Karpas-422 (cell line): ENCODE measurements at places on chromosomes 16 and 17. TPM values are rescaled to one million over a fixed set of nuclear protein-coding genes. Genes with fewer than 3 reads are reported as not detected.

GRCh38 chr17:81925860-81926450, 1.6 kb downstream of the MAFG start:
- no peak for DNase-seq

DNA sequence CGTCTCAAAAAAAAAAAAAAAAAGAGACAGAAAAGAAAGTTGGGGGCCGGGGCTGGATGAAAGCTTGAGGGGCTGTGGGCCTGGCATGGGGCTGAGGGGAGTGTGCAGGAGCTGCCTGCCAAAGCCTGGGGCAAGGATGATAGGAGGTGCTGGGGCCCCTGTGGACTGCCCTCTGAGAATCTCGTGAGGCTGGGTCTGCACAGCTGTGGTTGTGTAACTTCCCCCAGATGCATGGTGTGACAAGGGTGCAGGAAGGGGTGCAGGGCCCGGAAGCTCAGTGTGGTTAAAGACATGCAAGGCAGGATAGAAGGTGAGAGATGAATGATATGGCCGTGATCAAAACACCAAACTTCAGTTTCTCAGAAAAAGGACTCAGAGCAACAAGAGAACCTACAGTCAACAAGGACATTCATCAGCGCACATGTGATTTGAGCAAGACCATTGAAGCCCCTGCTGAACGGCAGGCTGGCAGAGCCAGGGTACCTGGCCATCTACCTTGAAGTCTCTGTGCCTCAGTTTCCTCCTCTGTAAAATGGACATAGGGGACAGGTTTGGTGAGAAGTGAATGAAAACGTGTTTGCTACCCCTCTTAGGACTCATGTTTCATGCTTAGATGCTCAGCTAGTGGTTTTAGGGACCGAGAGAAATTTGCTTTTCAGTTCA, 9.6 kb downstream of the IL32 start:
- DNase-seq = peak; percentile 66

- DNase-seq = no peak
Measured at GRCh38 chr16:66601471-66601870, 3.0 kb upstream of the CMTM3 start.

- peak; percentile 14 for DNase-seq
Measured at GRCh38 chr17:610276-610675, 104.4 kb downstream of the VPS53 start.

DNA sequence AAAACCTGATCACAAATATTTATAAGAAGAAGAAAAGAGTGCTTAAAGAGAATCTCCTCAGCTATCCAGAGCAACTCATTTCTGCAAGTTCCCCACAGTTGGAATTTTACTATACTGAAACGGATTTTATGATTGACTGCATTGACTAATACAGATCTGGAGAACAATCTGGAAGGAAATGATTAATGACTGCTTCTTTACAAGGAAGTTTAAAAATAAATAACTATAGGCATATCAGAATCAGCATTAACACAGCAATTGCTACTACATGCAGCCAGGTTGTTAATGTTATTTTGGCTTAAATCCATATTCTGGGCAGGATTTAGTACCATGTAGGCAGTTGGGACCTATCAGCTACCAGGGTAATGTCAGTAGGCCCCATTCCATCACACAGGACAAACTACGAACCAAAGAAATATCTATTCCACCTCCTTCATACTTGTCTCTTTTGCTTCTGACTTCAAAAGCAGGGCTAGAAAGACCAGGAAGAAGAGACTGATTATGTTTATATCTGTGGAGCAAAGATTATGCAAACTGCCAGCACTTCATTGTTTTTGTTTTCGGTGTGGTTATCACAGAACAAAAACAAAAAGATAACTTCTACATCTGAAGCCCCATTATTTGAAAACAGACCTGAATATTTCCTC, 3.9 kb downstream of the SKAP1 start:
- DNase-seq = no peak

DNA sequence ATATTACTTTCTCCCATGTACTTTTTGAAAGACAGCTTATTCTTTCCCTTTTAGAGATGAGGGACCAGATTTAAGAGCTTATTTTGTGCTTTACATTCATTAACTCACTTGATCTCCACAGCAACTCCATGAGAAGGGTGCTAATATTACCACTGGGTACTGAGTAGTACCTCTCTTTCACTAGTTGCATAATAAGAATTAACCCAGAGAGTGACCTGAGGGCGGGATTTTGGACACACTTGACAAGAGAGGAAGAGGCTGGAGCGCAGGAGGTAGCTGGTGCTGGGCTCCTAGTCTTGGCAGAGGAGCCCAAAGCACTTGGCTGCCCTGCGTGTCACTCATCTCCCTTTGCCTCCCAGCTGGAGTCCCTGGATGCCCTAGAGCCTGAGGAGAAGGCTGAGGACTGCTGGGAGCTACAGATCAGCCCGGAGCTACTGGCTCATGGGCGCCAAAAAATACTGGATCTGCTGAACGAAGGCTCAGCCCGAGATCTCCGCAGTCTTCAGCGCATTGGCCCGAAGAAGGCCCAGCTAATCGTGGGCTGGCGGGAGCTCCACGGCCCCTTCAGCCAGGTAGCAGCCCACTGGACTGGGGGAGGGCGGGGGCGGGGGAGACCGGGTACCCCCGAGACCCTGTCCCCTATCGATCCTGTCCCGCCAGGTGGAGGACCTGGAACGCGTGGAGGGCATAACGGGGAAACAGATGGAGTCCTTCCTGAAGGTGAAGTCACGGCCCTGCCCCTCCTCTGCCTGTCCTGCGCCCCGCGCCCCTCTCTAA, 1.7 kb upstream of the MAZ start:
- DNase-seq = peak; percentile 62

DNA sequence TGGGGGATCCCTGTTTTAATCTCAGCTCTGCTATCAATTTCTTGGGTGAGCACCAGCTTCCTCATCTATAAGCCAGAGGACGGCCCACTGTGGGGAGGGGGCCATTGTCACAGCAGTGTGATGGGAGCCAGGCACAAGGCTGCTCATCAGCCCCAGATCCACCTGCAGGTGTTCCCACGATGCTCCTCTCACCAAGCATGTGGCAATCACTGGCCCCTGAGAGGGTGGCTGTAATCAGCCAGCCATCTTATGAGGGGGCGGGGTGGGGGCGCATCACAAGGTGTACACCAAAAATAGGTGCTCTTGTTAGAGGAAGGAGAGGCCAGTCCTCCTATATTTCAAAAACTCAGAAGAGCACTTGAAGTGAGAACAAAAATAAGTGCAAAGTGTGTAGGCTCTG, 31.2 kb downstream of the HNF1B start:
- no peak for DNase-seq

DNA sequence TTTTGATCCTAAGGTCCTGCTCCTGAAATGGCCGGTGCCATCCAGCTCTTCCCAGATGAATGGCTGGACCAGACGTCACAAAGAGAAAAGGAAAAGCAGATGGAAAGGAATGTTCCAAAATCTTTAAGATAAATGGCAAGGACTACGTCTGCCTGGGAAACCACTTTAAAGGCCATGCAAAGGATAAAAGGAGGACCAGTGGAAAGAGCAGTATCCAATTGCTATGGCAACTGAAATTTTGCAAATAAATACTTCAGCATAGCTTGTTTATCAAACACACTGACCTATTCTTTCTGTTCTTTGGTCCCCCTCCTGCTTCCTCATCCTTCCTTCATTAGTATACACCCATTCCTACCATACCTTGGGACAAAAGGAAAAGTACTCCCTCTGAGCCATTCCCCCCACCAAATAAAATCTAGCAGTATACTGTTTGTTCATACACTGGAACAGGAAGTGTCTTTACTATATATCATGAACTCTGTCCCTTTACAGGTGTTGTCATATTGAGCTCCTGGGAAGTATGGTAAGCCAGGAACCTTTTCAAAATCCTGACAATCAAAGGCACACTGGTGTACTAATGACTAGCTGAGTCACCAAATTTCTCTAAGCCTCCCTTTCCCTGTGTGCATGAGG, 37.2 kb upstream of the NUFIP2 start:
- no peak for DNase-seq

DNA sequence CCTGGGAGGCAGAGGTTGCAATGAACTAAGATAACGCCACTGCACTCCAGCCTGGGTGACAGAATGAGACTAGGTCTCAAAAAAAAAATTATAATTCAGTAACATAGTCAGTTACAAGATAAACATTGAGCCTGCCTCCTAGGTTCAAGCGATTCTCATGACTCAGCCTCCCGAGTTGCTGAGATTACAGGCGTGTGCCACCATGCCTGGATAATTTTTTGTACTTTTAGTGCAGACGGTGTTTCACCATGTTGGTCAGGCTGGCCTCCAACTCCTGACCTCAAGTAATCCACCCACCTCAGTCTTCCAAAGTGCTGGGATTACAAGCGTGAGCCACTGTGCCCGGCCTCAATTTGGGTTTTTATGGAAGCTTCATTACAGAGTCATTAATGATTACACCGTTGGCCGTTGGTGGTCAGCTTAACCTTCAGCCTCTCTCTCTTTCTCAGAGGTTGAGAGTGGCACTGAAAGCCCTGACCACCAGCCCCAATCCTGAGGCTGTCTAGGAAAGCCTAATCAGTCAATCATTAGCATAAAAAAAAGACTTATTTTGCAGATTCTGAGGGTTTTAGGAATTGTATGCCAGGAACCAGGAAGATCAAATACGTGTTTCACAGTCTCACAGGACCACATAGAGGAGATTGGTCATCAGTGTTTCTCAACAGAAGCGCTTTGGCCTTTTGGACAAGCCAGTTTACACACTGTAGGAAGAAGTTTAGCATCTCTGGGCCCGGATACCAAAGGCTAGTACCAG, 1.3 kb upstream of the LRRC37A3 start:
- peak; percentile 45 for DNase-seq

DNA sequence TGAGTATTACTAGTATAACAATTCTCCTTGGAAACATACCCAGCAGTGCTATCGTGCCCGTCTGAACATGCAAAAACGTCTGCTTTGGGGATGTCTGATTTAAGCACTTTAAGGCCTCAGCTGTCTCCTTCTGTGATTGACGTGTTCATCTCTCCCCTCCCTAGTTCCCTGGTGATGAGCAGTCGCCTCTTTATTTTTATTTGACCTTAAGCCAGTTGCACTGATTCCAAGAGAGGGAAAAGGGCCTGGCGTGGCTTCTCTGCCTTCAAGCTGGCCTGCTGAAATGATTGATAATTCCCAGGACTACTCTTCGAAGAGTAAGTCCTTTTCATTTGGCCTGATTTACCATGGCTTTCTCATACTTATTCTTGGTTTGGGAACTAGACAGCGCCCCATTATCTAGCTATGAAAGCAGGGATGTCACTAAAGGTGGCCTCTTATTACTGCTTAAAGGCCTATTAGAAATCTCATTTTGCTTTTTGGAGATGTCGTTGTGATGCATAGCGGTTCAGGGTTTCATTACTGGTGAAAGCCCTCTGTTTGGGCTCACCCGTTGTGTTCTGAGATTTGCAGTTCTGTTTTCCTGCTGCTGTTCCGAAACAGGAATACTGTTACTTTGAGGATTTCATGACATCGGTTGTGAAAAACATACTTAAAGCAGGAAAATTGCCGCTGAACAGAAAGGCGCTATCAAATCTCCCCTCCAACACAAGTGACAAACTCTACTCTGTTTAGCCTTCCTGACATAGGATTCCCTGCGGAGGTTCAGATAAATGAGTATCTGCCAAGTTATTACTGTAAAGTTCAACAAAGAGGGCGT, 65.5 kb downstream of the IQCK start:
- no peak for DNase-seq

DNA sequence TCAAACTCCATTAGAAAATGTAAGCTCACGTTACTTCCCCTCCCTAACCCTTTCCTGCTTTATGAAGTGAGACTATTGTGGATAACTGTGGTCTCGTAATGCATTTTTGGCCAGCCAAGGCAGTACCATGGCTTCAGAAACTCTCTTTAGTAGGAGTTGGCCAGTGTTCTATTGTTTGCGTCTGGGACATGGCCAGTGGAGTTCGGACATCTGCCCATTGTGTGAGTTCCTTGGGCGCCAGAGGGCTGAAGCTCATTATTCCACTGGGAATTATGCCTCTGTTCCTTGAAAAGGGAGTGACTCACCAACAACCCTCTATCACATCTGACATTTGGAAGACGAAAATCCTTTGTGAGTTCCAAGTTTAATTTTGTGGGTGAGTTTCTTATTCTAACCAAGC, 319.5 kb upstream of the SOX9 start:
- DNase-seq = no peak

- no peak for DNase-seq
Measured at GRCh38 chr16:15553313-15554088, 89.5 kb downstream of the MARF1 start.

DNA sequence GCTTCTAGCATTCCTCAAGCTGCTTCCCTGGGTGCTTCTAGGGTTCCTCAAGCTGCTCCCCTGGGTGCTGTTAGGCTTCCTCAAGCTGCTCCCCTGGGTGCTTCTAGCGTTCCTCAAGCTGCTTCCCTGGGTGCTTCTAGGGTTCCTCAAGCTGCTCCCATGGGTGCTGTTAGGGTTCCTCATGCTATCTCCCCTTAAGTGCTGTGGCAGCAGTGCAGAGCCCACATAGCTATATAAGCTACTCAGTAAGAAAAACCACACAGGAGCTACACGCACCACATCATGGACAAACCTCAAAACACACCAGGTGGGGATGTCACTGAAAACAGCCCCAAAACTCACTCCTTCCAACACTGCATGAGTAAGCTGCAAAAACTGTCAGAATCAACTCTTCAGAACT, 35.2 kb downstream of the ANKRD11 start:
- peak; percentile 79 for DNase-seq

- peak; percentile 82 for DNase-seq
Measured at GRCh38 chr17:39591958-39592954, 15.5 kb downstream of the NEUROD2 start.

DNA sequence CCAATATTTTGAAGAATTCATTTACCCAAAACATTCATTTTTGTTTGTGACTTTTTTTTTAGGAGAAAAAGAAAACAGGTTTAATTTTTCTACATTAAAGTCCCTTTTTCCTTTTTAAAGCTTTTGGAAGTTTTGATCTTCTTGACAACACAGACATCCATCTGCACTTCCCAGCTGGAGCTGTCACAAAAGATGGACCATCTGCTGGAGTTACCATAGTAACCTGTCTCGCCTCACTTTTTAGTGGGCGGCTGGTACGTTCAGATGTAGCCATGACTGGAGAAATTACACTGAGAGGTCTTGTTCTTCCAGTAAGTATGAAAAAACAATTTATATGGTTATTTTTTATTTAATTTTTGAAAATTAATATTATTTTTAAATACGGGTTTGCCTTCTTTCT, 37.2 kb downstream of the SIAH1 start:
- DNase-seq = no peak

DNA sequence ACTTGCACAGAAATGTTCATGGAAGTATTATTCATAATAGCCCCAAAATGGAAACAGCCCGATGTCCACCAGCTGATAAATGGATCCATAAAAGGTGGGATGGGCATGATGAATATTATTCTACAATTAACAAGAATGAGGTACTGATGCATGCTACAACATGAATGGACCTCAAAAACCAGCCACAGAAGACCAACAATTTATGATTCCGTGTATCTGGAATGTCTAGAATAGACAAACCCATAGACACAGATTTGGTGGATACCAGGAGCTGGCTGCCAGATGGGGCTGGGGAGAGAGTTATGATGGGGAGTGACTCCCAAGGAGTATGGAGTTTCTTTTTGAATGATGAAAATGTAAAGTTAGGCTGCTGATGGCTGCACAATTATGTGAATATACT, 10.8 kb upstream of the NAGLU start:
- DNase-seq = no peak

GRCh38 chr17:15392326-15392741, 50.9 kb upstream of the TEKT3 start:
- DNase-seq = no peak

- DNase-seq = peak; percentile 81
Measured at GRCh38 chr16:30609002-30609925, 925 bp downstream of the ZNF689 start.

- DNase-seq = no peak
Measured at GRCh38 chr16:9885467-9885866, 296.8 kb downstream of the GRIN2A start.

ZNF19 gene
- 5.7 and 6.6 TPM in 2 replicates for total RNA-seq

LHX1 gene
- not detected in 2 replicates for total RNA-seq

FBXW10B gene
- total RNA-seq = 0.26 TPM in 1 of 2 replicates, not detected in the other

YBX2 gene
- not detected in 2 replicates for total RNA-seq

RNF157 gene
- total RNA-seq = not detected in 2 replicates
